ENCODE measurements at places on chromosomes 4 and X.

DNA sequence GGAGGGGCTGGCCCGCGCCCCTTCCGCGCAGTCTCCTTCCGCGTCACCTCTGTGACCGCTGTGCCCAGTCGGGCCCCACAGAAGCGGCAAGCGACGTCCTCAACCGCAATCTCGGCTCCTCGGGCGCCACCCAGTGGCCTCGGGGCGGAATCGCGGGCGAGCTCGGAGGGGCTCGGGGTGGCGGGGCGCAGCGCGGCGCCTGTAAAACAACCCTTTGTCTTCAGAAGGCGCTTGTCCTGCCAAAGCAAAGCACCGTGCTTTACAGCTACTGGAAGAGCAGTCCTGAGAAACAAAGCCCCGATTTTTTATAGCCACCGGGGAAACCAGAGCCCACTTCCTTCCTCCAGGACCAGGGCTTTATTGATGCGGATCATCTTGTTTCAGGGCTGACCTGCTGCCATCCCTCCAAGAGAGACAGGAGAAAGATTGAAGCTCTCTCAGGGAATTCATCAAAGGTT lies 37.3 kb upstream of the CDKN2AIP start:
- DNase-seq = peak; percentile 90

DNA sequence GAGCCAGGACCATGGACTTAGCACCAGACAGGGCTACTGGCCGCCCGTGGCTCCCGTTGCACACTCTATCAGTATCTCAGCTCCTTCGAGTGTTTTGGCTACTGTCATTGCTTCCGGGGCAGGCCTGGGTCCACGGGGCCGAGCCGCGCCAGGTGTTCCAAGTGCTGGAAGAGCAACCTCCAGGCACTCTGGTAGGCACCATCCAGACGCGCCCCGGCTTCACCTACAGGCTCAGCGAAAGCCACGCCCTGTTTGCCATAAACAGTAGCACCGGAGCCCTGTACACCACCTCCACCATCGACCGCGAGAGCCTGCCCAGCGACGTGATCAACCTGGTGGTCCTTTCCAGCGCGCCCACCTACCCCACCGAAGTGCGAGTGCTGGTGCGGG lies 1.6 kb downstream of the FAT4 start:
- DNase-seq = no peak

GRCh38 chr4:155007660-155008176 lies 200.7 kb upstream of the NPY2R start:
- DNase-seq = no peak

DNA sequence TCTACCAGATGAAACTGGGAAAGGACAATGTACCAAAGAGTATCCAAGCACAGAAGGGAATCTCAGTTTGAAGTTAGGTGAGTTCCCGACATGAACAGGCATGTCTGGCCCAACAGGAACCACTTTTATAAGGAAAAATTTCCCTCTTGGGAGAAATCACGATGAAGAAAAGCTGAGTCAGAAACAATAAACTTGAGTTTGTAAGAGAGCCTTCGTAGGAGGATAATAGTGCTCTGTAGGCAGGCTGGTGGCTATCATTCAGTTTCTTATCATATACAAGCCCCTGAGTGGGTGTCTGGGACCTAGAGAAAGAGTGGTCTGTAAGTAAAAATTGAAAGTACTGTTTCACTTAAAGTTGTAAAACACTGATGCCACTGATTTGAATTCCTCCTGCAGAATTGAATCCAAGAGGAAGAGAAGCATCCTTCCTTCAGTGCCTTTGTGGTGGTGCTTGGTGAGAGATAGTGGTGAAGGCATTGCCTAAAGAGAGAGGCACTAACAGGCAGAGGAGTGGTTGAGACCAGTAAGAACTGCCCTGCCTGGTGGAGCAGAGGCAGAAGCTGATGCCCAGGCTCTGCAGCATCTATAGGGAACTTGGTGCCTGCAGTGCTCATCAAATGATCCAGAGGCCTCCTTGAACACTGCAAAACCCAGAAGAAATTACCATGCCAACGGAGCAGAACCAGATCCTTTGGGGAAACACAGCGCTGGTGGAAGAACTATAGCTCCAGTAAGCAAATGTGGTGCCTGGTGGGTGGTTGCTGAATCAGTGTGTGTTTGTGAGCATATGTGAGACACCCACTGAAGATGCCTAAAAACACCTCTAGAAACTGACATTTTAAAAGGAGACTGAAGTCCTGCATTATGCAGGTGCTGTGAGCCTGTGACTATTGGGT lies 31.7 kb upstream of the METAP1 start:
- no peak for DNase-seq

DNA sequence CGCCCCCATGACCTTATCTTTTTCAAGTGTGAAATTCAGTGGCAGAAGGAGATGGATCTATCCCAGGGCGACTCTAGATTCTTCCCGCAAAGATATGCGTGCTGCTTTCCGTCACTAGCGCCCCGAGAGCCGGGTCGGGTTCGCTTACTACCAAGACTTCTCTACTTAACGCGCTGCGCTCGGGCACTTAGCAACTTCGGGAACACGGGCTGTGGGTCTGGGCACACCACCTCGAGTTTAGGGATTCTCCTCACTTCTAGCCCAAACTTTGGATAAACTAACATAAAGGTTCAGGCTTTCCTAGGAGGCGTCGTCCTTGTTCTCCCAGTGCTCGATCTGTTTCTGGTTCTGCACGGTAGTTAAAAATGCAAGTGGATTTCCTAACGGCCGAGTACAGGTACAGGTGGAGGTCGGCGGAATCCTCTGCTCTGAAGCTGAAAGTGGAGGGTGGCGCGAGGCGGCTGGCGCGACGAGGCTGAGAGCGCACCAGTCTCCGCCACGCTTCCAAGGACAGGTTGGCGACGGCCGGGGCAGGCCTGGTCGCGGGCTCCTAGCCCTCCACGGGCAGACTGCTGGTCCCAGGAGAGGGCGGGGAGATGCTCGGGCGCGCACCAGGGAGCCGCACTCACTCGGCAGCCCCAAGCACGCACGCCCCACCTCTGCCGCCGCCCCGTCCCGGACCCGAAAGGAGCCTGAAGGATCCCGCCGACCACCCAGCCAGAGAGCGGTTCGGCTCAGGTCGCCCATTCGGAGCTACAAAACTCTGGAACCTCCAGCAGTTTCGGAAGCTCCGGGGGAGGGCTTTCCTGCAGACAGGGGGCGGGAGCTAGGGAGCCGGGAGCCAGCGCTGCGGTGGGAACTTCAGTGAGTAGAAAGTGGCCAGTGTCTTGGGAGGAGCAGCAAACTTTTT lies 100.8 kb upstream of the TENM3 start:
- DNase-seq = no peak

DNA sequence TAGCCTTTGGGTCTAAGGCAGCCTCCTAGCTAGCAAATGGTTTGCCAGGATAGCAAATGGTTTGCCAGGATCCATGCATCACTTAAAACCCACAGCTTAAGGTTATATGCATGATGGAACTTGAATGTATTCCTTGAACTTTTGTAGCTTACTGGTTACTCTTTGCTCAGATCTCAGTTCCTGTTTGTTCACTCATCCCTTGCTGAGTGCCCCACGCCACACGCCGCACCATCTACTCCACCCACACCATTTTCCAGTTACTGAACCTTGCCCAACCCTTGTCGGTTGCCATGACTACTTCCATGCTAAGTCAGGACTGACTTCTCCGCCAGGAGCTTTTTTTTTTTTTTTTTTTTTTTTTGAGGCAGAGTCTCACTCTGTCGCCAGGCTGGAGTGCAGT lies 29.5 kb upstream of the XIAP start:
- no peak for DNase-seq

GRCh38 chr4:123750044-123750443 lies 353.4 kb downstream of the SPRY1 start:
- no peak for DNase-seq

DNA sequence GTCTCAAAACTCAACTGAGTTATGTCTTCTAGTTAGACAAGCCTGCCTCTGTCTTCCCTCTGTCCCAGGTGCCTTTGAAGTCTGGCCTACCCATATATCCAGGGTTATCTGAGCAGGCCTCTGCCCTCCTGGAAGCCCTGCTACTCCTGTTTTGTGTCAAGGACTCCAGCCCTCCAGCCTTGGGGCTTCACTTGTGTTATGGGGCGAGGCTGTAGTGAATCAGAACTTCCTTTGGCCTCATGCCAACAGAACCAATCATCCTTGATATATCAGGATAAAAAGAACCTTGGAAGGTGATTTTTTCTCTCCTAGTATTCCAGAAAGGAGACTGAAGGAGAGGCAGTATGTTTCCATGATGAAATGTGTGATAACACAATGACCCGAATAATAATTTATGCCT lies 8.9 kb upstream of the ADGRG4 start:
- no peak for DNase-seq

- DNase-seq = no peak
These were observed 211.2 kb downstream of the GBA3 start for GRCh38 chr4:22903913-22904312.

GRCh38 chr4:184282251-184282713 lies 64.6 kb upstream of the ENPP6 start:
- peak; percentile 57 for DNase-seq

DNA sequence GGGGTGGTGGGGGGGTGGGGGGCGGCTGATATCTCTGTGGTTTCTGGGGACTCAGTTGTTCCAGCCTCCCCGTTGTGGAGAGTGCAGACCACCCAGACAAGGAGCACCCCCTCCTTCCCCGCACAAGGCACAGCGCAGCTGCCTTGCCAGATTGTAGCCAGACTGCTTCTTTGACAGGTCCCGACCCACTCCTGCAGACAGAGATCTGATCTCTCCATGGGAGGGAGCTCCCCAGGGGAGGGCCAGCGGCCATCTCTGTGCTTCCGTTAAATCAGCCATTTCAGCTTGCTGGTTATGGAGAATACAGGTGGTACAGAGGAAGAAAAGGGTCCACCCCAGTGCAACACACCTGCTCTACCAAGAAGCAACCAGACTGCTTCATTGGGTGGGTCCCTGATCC lies 80.8 kb downstream of the FGF16 start:
- no peak for DNase-seq

DNA sequence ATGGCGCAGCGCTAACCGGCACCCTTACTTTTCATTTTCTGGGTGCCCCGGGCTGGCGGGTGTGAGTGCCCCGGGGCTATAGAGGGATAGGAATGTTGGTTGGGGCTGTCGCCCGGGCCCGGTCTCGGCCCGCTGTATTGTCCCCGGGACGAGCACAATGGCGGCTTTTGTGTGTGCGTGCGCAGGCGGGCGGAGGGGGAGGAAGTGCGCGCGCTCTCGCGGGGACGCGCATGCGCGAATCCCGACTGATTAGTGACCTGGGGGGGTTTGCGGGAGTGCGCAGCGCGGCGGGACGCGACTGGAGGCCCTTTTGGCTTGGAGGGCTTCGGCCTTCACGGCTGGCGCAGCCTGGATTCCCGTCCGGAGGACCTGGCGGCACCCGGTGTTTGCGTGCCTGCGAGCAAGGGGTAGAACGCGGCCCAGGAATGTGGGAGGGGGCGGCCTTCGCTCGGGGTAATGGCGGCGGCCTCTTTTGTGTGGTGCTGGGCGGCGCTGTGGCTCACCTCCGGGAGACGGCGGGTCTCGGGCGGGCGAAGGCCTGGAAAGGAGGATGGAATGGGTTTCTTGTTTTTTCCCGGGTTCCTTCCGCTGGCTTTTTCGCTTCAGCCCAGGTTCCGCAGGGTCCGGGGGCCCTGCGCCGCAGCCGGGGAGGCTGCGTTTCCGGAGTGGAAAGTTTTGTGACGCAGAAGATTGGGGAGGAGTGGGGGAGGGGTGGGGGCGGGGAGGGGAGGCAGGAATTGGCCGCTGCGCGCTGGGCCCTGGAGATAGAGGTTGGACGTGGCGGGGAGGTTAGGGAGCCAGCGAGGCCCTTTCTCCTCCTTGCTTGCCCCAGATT lies 618 bp downstream of the DDX3X start:
- peak; percentile 90 for DNase-seq
